Stimulated activated CD4-positive, alpha-beta T cell treated with anti-CD3 and anti-CD28 coated beads, Interleukin-1b, Interleukin-23, amount 100 ng/mL, for 1 hour (primary cell): ENCODE measurements at places on chromosomes 1 and 21.

- DNase-seq = no peak
Observed at GRCh38 chr21:34020983-34021553, 52.3 kb upstream of the MRPS6 start.

DNA sequence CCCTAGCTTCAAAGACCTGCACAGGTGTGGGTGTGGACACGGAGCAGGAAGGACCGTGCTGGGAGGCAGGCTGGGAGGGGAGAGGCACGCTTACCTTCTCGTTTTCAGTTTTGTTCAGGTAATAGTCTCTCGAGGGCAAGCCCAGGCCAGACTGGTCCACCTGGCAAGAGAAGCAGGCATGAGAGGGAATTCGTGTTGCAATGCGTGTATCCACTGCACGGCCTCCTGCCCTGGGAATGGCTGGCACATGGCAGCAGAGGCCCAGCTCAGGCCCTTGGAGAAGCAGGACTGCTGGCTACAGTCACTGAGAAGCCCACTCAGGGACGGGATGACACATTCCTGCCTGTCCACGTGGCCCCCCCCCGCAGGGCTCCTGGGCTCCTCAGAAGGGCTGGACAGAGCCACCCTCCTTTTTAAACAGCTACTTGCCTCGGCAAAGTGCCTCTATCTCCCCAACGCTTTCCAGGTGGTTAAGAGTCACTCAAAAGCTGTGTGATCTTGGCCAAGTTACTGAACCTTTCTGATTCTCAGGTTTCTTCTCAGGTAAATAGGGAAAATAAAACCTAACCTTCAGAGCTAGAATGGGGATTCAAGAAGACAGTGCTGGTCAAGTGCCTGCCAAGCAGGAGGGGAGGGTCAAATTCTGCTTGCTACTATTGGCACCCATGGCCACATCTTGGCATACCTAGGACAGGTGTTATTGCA lies 32.7 kb downstream of the ECE1 start:
- no peak for DNase-seq

DNA sequence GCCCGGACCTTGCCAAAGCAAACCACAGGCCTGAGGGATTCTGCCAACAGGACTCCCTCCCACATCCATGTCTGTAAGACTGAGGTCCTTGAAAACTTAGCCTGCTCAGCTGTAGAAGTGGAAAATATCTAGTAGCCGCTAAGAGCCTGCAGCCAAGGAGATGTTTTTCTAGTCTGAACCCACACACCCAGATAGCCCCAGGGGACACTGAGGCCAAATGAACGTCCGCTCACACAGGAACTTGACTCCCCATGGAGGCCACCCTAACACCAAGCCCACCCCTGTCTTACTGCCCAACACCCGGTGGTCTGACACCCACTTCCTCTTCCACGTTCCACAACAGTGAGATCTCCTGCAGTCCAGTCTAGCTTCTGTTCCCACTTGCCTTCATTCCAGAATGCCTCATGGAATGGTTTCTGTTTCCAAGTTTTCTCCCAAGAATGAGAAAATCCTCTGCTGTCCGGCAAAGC lies 174.8 kb downstream of the PLPP3 start:
- DNase-seq = no peak

- no peak for DNase-seq
Observed at GRCh38 chr1:185532856-185533255, 201.3 kb upstream of the HMCN1 start.

DNA sequence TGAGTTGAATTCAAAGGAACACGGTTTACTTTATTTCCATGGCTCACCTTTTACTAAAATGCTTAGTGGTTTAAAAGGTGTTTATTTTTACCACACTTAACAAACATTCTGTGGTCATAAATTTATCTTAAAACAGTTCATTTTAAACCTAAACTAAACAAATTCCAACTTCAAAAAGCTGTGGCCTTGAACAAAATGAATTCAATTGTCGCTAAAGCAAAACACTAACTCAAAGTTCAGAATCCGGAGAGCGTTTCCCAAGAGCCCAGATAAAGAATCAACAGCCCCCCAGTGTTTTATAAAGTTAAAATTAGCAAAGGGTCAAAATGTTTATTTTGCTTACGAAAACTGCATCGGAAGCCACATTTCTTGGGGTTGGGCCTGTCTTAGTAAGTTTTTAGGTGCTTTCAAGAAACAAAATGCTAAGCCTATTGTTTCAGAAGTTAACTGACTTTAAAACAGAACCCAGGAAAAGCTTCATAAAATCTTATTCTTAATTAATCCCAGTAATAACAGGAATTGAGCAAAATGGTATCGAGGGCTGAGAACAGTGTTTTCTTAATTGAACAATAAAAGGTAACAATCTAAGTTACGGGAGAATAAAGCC lies 1.3 kb downstream of the PUM1 start:
- no peak for DNase-seq

DNA sequence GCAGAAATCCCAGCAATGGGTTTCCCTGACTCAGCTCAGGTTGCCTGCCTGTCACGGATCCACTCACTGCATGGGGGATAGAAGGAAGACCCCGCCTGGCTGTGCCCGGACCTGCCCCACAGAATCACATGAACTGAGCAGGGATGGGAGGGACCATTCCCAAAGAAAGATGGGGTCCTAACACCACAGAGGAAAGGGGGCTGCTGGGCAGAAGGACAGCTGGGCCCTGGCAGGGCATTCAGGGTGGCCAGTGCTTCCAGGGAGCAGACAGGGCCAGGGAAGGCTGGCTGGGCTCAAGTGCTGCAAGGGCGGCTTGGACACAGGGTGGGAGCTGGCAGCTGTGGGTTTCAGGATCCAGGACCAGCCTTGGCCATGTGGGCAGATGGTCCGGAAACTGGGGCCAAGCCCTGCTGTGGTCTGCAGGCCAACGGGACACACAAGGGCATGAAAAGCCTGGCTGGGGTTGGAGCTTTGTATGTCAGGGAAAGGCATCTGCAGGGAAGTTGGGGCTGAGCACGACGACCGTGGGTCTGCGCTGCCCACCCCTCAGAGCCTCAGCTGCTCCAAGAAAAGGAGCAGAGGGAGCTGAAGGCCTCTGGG lies 723.9 kb downstream of the PTPRU start:
- DNase-seq = no peak

DNA sequence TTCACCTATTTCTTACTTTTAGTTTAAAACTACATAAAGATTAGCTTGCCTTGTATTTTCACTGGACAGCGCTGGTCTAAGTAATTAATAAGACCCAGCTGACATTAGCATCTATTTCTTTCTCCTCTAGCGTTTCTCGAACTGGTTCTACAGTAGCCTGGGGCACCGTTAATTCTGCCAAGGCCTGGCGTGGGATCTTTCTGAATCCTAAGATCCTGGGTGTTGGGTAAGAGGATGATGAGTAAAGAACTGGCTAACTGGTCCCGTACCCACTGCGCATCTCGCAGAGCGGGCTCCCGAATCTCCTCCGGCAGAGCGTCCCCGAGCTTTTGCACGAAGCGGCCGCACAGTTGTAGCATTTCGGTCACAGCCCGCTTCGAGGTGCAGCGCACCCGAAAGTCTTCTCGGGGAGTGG lies 309 bp downstream of the NSL1 start:
- no peak for DNase-seq

DNA sequence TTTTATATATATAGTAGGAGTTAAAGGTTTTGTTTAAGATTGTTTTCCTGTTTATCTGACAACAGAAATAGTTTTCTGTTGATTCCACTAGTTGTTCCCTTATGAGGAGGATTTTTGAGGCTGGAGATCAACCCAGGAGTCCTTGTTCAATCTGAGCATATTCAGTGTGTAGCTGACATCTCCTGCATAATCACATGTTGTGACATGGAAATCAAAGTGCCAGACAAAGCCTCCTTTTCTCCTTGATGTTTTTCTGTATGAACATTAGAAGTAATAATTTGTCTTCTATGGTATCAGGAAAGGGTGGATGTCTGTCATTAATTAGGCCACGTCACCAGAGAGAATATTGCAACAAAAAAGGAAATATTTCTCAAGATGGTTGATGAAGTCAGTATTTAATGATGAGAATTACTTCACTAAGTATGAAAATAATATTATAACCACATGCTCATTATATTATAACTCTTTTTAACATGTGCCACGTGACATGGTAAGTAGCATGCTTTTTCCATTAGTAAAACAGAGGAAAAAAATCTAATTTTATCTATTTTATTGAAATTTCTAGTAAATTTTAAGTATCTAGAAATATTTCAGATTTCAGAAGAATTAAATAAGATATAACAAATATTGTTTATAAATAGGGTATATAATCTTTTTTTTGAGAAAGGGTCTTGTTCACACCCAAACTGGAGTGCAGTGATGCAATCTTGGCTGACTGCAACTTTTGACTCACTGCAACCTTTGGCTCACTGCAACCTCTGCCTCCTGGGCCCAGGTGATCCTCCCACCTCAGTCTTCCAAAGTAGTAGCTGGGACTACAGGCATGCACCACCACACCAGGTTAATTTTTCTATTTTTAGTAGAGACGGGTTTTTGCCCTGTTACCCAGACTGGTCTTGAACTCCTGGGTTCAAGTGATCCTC lies 223.5 kb downstream of the HMCN1 start:
- DNase-seq = no peak

GRCh38 chr1:111904478-111905218 lies 84.8 kb downstream of the KCND3 start:
- DNase-seq = no peak

- DNase-seq = no peak
Observed at GRCh38 chr1:219710529-219711194, 97.8 kb upstream of the ZC3H11B start.

GRCh38 chr1:180522213-180522515 lies 19.8 kb upstream of the ACBD6 start:
- DNase-seq = no peak

DNA sequence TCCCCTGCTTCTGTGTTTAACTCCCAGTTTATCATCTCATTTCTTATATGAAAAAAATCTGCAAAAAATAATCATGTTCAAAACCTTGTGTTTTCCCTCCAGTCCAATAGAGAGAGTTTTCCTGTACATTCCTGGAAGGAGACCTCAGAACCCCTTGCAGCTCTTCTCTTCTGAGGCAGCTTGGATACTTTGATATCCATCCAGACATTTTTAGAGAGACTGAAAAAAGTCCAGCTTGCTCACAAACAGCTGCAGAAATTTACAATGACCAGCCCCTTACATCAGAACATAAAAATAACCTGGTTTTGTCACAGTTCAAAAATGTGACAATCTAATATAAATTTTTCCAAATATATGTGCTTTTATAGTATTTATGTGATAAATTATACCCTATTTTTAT lies 73.3 kb upstream of the C1orf115 start:
- no peak for DNase-seq

DNA sequence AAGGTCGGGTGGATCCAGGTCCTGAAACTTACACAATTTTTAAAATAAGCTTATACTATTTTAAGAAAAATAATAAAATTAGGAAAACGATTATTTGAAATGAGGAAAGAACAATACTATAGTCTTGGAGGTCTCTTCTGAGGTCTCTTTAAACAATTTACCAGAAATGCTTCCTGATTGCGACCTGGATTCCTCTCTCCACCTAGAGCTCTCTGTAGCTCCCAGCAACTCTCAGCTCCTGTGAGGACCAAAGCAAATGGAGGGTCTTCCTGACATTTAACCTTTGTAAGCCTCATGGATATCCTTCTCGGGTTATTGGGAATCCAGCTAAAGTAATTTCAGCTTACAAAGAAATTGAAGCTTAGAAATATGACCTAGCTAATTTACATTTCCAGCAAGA lies 886 bp downstream of the BTBD8 start:
- no peak for DNase-seq

- DNase-seq = no peak
Observed at GRCh38 chr1:17594026-17594425, 54.5 kb downstream of the ARHGEF10L start.

DNA sequence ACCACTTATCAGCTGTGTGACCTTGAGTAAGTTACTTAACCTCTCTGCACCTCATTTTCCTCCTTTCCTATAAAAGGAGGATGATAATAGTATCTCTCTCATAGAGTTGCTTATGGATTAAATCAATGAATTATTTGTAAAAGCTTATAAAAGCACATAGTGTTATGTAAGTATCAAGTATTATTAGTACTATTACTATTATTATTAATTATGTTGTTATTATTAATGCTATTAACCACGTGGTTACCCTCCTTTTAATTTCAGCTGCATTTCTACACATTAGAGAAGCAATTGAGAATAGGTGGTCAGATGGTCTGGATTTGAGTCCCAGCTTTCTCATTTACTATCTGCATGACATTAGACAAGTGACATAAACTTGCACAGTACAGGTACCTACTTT lies 58.1 kb upstream of the WNT4 start:
- DNase-seq = no peak

DNA sequence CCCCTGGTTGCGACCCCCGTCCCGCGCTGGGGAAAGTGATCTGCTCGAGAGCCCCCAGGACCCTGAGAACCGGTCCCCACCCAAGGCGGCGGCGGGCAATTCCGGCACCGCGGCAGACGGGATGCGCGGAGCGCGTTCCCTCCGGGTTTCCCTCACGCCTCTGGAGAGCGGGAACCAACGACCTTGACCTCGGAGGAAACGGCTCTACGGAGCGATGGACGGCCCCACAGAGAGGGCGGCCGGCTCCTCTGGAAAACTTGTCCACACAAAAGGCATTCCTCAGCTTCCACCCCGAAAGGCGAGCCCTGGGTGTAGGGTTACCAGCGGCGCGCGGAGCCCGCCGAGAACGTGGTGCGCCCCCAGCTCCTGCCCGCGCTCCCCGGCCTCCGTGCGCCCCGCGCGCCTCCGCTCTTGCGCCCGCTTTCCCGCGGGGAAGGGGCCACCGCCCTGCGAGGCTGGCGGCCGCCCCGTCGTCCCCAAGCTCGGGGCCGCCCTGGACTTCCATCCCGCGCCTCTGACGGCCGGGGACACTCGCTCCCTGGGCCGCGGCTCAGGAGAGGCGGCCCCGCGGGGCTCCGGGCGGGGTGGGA lies 391 bp upstream of the KIAA1614 start:
- DNase-seq = no peak

GRCh38 chr1:204735042-204735441 lies 49.5 kb upstream of the LRRN2 start:
- DNase-seq = no peak

GRCh38 chr1:6500544-6501278 lies 9.2 kb upstream of the PLEKHG5 start:
- DNase-seq = no peak

GRCh38 chr1:17356387-17357026 lies 15.5 kb upstream of the PADI6 start:
- DNase-seq = no peak

- DNase-seq = no peak
Observed at GRCh38 chr1:173107696-173108095, 57.0 kb upstream of the TNFSF18 start.

GRCh38 chr1:18032172-18032859 lies 75.3 kb upstream of the IGSF21 start:
- no peak for DNase-seq

DNA sequence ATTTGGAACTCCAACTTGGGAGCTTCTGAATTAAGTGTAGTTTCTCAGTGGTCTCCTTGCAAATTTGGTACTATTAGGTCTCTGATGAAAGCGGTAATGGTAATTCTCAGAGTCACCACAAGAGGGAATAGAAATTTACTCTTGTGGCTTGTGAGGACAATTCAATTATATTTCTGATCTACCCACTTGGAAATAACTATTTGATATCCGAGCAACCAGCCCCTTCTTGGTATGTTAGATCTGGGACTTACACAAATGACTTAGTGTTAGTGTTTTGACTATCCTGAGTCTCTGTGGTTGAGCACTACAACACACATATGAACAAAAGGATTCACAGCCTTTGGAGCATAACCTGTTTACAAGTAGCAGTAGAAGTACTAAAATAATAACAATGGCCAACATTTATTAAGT lies 68.1 kb downstream of the RPS6KA1 start:
- DNase-seq = no peak
